ENCODE measurements at places on chromosomes 12 and 14.

- no peak for DNase-seq
Observed at GRCh38 chr14:54617467-54617866, 50.5 kb downstream of the SAMD4A start.

DNA sequence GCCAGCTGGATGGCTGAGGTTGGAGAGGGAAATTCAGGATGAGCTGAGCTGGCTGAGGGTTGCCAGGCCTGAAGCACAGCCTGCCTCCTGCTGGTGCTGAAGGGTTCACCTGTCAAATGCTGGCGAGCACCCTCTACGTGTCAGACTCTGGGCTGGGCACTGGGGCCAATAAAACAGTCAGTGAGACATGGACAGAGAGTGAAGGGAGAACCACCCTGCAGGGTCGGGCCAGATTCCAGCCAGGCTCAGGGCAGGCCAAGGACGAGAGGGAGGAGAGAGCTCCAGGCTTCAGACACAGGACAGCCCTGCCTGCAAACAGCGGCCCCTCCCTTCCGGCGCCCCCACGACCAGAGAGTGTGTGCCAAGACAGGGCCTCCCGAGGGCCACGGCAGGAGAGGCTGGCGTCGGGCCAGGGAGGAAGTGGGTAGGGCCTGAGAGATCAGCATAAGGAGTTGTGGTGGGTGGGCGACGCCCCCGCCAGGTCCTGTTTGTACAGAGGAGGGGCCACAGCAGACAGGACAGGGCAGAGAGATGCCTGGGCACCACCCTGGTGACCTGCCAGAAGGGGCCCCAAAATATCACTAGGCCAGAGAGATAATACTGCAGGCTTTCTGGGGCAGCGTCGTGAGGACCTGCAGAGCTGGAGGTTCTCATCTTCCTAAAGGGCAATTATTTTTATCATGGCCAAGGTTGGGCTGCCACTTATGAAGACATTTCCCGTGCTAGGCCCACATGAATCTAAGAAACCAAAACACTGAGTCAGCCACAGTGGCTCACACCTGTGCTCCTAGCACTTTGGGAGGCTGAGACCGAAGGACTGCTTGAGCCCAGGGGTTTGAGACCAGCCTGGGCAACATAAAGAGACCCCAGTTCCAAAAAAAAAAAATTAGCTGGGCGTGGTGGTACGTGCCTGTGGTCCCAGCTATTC, 73.1 kb upstream of the GPR68 start:
- DNase-seq, result no peak

DNA sequence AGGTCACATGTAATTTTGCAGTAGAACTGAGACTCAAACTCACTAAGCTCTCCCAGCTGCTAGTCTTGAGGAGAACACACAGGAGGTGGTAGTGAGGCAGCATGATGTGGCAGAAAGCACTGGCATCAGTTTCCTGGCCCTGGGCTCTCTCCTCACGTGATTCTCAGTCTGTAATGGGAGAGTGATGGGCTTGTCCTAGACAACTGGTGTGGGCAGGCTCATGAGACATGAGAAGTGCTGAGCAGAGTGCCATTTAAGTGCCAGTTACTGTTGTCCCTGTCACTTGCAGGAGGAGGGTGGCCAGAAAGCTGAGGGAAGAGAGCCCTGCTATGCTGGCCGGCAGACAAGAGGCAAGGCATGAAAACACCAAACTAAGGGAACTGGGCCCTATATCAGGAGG, 48.5 kb upstream of the OVCH1 start:
- no peak for DNase-seq

DNA sequence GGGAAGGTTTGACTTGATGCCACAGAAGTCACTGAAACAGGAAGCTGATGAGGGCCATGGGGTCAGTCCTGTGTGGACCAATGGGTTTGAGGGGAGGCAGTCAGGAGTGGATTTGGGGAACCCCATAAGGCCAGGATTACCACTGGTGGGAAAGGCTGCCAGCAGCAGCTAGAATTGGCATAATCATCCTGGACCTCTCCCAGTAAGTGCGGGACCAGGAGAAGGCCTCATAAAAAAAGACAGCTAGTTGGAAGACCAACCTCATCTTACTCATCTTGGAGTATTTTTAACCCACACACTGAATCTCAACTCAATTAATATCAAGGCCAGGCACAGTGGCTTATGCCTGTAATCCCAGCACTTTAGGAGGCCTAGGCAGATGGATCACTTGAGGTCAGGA, 22.7 kb downstream of the TBX3 start:
- DNase-seq, result no peak

DNA sequence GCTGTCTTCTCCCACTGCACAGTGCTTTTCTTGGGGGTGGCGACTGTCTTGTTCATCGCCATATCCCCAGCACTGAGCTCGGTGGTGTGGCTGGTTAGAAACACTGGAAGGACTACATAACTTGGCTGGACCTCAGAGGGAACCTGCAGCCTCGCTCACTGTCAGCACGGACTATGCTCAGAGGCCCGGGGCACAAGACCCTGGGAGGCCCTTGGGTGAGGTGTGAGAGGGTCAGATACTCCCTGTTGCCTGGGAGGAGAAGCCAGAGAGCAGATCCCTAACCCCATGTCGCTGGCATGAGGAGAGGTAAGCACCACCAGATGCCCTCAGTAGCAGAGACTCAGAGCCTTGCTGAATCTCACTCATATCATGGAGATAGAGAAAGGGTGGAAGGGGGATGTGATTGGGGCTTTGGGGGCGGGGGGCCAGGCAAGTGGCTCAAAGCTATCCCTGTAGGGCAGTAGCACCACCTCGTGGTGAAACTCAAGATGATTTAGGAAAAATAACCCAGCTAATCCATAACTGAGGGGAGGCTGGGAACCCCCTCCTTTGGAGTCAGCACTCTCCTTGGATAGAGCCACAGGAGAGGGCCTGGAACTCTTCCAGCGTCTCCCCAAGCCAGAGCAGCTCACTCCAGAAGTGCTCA, 18.7 kb upstream of the HDAC7 start:
- DNase-seq, result no peak

DNA sequence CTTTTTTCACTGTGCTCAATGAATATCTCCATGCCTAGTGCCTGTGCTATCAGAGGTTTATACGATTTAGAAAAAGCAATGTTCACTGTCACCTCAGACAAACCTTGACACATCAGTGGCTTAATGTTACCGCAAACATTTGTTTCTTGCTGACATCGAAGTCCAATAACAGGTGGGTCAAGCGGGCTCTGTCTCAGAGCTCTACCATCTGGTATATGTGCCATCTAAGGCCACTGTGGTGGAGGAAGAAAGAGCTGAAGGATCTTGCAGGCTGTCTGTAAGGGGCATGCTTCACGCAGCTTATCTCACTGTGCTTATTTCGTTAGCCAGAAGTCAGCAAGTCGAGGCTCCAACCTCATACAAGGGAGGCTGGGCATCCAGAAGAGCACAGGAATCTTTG, 189.5 kb upstream of the NTF3 start:
- DNase-seq, result no peak

- no peak for DNase-seq
Observed at GRCh38 chr14:22047115-22047514, 373.5 kb upstream of the OR4E1 start.

DNA sequence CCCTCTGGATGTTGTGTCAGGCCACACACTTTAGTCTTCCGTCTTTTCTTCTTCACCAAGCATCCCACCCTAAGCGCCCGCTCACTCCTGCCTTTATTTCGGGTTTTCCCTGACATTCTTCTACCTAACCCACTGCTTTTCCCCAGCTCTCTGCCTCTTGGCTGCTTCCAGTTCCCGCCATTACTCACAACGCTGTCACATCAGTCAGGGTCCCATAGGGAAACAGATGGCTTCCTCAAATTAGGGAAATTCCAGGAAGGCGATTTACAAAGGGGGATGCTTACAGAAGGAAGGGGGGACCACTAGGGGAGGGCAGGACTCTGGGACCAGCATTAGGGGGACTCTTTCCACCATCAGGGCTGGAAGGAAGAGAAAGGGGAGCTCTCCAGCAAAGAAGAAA, 9.2 kb upstream of the PPP1R13B start:
- DNase-seq, result no peak

DNA sequence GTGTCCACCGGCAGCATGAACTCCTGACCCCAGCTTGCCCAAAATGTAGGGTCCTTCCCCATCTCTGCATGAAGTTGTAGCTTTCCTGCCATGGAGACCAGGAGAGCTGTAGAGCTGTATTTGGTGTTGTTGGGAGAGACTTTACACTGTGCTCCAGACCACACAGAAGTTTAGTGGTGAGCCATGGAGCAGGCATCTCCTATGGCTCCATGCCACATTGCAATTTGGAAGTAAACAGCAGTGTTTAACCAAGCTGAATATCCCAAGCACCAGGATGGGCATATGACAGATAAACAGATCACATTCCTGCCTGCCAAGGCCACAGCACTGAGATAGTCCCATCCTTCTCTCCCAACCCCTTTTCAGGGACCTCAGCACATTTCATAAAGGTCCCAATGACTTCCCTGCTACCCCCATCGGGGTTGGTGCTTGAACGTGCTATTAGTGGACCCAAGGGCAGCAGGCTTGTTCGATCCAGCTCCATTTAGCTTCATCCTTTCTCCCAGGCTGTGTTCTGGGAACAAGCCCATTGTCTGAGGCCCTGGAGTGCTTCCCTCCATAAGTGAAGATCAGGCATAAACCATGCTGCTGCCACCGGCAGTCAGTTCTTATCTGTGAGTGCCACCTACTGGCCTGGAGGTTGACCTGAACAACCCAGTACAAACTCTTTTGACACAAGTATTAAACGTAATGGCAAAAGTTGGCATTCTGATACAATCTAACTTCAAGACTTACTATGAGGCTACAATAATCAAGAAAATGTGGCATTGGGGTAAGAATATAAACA, 172.3 kb upstream of the ATXN7L3B start:
- no peak for DNase-seq

- DNase-seq, result no peak
Observed at GRCh38 chr14:73225496-73225895, 11.8 kb upstream of the PAPLN start.

- peak; percentile 99 for DNase-seq
Observed at GRCh38 chr12:75977952-75978671, 53.5 kb downstream of the PHLDA1 start.

DNA sequence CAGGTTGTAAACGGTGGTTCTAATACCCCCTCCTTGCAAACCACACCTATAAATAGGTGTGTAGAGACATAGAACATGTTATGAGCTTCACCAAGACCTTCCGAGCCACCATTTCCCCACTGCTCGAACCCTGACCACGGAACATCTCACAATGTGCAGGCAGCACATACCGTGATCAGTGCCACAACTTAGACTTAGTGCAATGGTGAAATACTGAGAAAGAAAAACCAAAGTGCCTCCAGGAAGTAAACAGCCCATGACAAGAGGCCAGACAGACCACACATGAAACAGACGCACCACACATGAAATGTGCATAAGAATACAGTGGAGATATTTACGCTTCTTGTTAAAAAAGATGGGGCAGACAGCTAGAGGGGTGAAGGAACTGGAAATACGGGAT, 166.9 kb upstream of the CCND2 start:
- DNase-seq, result no peak

DNA sequence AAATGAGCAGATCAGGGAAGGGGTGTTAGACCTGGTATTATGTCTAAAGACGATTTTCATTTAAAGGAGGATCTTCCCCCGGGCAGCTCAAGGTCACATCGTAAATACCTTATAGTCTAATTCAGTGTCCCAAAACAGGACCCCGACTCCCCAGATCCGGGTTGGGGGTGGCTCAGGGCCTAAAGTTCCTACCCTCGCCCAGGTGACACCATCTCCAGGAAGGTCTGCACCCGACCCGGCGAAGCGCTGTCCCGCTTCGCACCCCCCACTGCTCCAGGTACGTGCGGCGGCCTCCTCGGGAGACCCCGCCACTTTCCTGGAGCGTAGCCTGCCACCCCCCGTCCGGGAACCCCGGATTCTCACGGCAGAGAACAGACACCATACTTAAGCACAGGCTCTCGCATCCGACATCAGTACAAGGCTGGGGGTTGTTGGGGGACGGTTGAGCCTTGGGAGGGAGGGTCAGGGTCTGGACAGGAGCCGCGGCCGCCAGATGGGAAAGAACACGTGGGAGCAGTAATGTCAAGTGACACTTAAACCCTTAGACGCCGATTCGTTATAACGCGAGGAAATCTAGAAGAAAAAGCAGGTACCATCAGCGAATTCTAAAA, 556 bp downstream of the TIMM9 start:
- DNase-seq, result no peak

DNA sequence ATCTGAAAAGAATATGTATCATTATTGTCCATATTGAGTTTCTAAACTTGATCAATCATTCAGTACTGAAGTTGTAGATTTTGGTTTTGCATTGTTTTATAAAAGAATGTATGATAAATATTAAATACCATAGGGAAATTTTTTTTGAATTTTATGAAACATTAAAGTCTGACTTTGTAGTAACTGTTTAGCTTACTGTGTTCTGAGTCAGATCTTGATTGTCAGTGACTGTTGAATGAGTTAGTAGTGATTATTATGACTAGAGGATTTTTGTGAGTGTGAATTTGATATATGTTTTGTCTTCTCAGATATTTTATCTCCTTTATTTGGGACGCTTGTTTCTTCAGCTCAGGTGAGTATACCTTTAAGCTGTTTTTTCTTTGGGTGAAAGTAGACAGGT, 10.1 kb downstream of the TDP1 start:
- DNase-seq, result no peak

DNA sequence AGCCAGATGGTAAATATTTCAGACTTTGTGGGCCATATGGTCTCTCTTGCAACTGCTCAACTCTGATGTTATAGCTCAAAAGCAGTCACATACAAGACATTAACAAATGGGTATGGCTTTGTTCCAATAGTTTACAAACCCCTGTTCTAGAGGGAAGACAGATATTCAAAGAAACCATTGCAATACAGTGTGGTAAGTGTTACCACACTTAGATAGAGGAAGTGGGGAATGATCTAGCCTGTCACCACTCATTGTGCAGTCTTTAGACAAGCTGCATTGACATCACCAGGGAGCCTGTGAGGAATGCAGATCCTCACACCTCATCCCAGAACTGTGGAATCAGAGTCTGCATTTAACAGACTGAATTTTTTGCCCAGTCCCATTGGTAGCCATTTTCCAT, 80.0 kb upstream of the RGS6 start:
- no peak for DNase-seq

GRCh38 chr14:44403193-44403592, 103.9 kb downstream of the FSCB start:
- DNase-seq, result no peak

GRCh38 chr14:95523815-95524448, 7.5 kb upstream of the SYNE3 start:
- no peak for DNase-seq

- DNase-seq, result no peak
Observed at GRCh38 chr12:1377117-1377516, 217.3 kb downstream of the FBXL14 start.

DNA sequence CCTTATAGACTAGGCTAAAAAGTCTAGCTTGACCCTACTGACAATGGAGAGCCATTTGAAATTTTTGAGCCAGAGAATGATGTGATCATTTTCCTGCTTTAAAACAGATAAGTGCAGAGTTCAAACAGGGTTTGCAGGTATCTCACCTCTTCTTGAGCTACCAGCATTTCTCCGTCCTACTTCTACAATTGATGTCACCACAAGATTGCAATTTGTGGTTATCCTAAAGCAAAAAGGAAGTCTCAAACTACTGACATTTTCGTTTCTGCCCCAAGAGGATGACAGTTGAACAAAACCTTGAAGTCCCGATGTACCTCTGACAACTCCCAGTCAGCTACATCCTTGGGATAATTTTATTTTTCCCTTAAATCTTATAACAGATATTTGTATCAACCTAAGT, 86.7 kb downstream of the PTGER2 start:
- DNase-seq, result no peak

GRCh38 chr12:81800298-81801148, 41.4 kb upstream of the PPFIA2 start:
- no peak for DNase-seq
